Activated CD4-positive, alpha-beta T cell treated with anti-CD3 and anti-CD28 coated beads, Interleukin-2, Interleukin-6, amounts not matched to agents 100 ng/mL and 50 ng/mL, durations not matched to agents 16 hours and 8 hours (primary cell): ENCODE measurements at places on chromosomes 6 and 20.
A peak's percentile ranks its signal among the peaks of the same experiment; 100 is the strongest.

DNA sequence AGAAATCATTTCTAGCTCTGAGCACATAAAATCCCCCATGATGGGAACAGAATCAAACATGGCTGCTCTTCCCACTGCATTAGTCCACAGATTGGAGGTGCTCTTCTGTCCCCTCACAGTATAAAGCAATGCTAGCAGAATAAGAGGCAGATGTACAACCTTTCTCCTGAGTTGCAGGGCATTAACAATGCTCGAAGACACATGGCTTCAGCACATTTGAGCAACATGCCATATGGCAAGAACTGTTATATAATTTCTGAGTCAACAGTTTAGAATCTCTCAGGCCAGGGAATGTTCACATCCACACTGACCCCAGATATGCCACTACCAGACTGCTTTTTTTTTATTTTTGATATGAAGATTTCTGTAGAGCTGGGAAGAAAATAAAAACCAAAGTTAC, 119.6 kb downstream of the KIF13A start:
- DNase-seq = no peak

DNA sequence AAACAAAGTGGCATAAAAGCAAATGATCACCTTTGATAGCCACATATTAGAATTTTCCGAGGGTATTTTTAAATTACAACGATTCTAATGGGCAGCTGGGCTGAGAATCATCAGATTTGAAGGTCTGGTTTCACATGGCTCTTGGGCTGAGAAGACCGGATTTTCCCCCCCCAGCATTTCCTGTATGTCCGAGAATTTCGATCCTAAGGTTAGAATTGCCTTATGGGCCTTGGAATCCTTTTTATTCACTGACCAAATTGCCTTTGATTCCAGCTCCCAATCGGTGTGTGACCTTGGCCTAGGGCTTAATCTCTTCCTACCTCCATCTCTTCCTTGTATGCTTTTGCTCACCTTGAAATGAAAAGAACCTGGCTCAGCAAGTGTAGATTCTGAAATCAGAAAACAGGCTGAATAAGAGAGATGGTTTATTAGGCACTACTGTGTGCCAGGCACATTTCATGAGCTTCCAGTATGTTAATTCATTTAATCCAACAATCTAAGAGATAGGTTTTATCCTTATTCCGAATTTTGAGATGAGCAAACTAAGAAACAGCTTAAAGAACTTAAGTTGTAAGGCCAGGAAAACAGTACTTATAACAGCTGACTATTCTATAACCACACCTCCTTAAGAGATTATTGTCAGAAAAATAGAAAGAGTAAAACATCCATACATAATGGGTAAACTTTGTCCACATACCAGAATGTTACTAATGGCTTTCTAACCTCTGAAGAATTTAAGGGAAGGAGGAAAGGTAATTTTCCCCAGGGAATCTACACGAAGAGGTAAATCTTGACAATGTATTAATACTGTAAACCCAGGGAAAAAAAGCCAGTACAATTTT, 39.4 kb downstream of the HFE start:
- no peak for DNase-seq

GRCh38 chr6:15462256-15462655, 200.6 kb downstream of the DTNBP1 start:
- DNase-seq = no peak

- no peak for DNase-seq
Observed at GRCh38 chr6:135789375-135790050, 62.0 kb upstream of the PDE7B start.

DNA sequence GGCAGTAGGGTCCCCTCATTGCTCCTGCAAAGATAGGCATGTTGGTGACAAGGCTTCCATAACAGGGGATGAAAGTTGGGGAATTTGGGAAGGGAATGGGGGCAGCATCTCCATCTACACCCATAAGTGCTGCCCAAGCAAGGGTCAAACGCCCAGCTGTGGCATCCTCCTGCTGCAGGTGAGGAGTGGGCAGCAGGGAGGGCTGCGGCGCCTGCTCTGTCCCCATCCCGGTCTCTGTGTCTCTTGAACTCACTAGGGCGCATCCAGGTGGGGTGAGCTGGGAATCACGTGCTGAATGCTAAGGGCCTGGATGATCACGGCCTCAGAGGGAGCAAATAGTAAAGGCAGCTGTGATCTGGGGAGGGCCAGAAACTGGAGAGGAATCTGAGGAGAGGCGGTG, 9.1 kb downstream of the MICA start:
- no peak for DNase-seq

GRCh38 chr6:37819802-37820717, 533 bp downstream of the ZFAND3 start:
- DNase-seq = peak; percentile 59

GRCh38 chr6:128463942-128464341, 56.5 kb downstream of the PTPRK start:
- no peak for DNase-seq

- no peak for DNase-seq
Observed at GRCh38 chr20:38164069-38164468, 1.0 kb downstream of the TGM2 start.

DNA sequence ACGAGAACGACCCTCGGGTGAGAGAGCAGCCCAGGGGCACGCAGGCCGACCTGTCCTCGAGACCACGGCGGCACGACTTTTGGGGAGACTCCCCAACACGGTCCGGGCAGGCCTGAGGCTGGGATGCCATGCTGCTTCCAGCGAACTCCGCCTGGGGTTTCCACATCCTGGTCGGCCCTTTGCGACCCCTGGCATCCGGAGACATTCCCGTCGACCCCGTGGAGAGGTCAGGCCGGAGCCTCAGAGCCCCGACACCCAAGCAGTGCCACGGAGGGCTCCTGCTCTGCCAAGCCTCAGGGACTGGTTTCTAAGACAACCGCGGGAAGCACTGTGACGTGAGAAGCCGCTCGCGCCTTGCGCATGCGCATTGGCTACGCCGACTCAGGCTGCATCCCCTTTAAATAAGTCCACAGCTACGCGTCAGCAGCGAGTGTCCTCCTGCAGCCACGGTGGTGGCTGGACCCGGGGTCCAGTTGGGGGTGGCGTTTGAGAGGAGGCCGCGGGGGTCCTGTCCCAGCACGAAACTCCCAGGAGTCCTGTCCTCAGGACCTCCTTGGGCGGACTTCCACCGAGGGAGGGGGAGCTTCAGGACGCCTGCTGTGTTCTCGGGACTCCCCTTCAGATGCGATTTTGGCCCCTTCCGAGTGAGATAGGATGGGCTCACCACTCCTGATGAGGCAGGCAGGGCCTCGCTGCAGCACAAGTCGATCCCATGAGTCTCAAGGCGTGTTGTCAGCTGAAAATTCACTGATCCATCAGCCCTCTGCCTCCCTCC, 1089.3 kb upstream of the DEFB115 start:
- no peak for DNase-seq

- DNase-seq = no peak
Observed at GRCh38 chr20:56925082-56925830, 296.1 kb downstream of the TFAP2C start.

DNA sequence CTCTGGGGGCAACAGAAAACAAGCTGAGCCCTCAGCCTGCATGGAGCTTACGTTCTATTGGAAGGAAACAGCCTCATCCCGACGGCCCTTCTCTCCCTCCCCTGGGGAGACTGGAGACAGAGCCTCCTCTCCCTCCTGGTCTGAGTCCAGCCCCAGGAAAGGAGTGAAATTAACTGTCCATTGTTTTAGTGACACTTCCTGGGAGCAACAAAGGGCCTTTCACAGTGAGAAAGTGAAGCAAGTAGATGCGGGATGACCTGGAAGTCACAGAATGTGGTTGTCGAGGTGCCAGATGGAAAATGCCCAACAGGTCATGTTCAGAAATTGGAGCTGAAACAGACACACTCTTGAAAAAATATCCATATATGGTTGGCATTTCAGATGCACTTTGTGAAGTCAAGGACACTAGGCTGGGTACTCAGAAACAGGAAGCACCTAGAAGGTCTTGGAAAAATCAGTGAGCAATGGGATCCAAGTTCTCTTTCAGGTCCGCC, 77.8 kb downstream of the TFAP2C start:
- no peak for DNase-seq

DNA sequence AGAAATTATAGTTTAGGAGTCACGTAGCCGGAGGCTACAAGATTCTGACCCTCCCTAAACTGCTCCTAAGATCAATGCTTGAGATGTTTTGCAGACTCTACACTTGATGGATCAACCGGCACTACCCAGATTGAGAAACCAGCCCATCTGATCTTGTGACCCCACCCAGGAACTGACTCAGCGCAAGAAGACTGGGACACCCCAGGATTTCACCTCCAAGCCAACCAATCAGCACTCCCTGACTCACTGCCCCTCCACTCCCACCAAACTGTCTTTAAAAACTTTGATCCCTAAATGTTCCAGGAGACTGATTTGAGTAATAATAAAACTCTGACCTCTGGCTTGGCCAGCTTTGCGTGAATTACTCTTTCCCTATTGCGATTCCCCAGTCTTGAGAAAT, 99.8 kb downstream of the OPRM1 start:
- no peak for DNase-seq

GRCh38 chr20:32526125-32526524, 59.0 kb downstream of the NOL4L start:
- DNase-seq = no peak

DNA sequence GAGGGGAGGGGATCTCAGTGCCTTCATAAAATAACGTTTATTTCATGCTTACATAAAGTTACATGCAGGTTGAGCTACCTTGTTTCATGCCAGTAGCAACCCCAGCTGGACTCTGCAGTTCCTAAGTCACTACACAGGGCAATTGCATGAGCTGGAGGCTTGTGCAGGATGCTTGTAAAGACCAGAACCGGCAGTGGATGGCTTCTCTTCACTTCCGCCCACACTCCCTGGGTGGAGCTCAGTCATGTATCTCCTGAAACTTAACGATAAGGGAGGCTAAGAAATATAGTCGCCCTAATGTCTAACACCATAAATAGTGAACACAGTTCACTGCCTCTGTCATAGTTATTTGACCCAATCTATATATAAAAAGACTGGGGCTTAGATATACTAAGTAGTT, 99.4 kb upstream of the RAB32 start:
- DNase-seq = no peak

- no peak for DNase-seq
Observed at GRCh38 chr6:37489697-37490336, 9.9 kb downstream of the CCDC167 start.

GRCh38 chr20:23588434-23589403, 17.0 kb downstream of the CST9 start:
- DNase-seq = no peak
